Activated naive CD4-positive, alpha-beta T cell treated with anti-CD3 and anti-CD28 coated beads for 36 hours (primary cell): ENCODE measurements at places on chromosomes 7 and 10. TPM values are rescaled to one million over a fixed set of nuclear protein-coding genes. Genes with fewer than 3 reads are reported as not detected.

Gene KEL
- total RNA-seq = 0.83 TPM

DNA sequence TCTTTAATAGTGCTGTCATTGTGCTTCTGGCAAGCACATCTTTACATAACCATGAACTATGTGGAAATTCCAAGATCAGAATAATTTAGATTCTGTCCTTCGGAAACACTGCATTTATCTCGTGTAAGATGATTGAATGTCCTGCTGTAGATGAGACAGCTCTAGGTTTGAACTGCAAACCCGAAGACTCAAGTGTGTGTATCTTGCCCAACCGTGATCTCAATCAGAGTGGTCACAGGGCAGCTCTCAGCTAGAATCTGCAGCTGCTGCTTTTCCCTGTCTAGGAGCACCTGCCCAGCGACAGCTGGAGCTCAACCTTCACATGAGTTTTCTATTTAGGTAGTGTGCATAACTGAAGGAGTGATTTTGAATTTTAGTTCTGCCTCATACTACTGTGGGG lies 17.5 kb upstream of the KIF20B start:
- H3K27me3 ChIP-seq = peaks cover 19% of the 10 kb centered on the region
- H3K36me3 ChIP-seq = no peaks in the 10 kb centered on the region
- no peaks in the 10 kb centered on the region for H3K4me1 ChIP-seq
- no peak overlapping the region for H3K4me3 ChIP-seq
- no peak for DNase-seq

DNA sequence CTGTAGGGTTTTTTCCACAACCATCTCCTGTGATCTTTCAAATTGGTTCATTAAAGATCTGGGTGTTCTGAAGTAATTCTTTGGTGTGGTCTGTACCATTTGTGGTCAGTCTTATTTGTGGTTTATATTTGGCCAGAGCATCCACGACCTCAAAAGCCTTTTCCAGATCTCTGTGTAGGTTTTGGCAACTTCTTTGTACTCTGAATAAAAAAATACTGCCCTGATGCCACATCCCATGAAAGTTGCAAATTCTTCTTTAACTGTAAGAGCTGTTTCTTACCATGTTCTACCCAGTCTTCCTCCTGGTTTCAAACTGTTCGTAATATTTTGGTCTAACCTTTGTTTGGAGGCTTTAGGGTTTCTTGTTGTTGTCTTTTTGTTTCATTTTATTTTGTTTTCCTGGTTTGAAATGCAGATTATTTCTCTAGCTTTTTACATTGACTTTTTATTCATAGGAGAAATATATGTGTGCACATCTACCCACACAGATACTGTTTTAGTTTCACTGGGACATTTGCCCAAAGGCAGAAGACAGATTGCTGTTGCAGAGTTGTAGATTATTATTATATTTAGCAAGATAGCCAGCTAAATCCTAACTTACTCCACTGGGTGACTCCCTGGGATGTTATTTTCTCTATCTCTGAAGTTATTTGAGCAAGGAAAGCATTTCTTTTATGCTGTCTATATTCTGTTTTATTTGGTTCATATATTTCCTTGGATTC lies 123.2 kb upstream of the SAMD8 start:
- peaks cover 12% of the 10 kb centered on the region for H3K4me1 ChIP-seq
- no peak overlapping the region for H3K4me3 ChIP-seq
- DNase-seq = no peak
- H3K27me3 ChIP-seq = no peaks in the 10 kb centered on the region
- H3K27ac ChIP-seq = no peak overlapping the region

DNA sequence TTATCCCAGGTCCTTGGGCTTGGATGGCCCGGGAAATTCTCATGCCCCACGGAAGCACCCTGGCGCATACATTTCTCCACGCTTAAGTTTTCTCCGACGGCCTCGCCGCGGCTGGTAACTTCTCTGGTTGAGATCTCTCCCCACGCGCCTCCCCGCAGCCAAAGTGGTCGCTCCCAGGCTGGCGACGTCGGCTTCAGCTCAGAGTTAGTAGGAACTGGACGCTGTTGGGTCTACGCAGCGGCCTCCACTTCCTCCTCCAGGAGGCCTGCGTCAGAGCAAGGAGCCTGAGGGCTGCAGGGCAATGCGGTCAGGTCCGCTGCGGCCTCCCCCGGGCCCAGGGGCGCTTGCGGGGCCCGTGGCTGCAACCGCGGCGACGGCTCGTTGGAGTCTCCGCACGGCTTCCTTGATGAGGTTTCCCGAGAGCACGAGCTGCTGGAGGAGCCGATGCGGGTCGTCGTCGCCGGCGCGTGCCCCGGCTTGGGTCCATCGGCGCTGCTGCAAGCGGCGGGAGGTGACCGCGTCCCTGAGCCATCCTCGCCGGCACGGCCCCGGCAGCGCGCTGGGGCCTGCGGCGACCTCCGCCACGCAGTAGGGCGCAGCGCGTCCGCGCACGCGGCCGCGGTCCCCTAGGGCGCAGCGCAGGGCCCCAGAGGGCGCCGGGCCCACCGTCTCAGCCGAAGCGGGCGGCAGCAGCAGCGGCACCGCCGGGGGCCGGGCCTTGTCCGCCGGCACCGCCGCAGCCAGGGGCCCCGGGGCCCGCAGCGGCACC lies 744 bp downstream of the FRAT2 start:
- H3K4me1 ChIP-seq = peaks cover 38% of the 10 kb centered on the region
- peaks cover 4% of the 10 kb centered on the region for H3K36me3 ChIP-seq

DNA sequence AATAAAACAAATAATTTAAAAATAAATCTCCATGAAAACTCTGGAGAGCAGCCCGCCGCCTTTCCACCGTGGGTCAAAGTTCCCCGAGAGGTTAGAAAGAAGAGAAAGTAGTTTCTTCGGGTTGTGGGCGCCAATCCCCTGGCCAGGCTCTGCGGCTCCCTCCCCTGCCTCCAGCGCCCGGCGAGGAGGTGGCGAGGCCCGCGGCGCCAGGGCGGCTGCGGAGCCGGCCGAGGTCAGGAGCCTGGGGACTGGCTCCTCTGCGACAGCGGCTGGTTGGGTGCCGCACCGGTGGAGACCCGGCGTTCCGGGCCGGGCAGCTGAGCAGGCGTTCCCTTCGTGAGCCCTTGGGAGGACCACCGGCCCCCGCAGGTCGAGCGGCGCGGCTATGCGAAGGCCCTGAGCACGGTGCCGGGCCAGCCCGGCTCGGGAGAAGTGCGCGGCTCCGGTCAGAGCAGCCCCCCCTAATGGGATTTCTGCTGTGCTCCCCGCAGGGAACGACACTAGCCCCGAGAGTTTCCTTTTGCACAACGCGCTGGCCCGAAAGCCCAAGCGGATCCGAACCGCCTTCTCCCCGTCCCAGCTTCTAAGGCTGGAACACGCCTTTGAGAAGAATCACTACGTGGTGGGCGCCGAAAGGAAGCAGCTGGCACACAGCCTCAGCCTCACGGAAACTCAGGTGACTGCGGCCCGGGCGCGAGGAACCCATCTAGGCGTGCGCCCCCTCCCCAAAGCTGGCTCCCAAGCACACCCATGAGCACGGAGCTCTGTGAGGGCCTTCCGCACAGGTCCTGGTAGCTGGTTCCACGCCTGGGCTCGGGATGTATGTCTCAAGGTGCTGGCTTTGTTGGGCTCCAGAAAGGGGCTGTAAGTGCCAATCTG lies 2.8 kb downstream of the EMX2 start:
- H3K27me3 ChIP-seq = peaks cover 78% of the 10 kb centered on the region
- no peak for DNase-seq
- H3K4me1 ChIP-seq = peaks cover 45% of the 10 kb centered on the region
- no peaks in the 10 kb centered on the region for H3K36me3 ChIP-seq
